ENCODE measurements at places on chromosomes 5 and 9. TPM values are rescaled to one million over a fixed set of nuclear protein-coding genes. Genes with fewer than 3 reads are reported as not detected.

The TAS2R1 gene
- total RNA-seq: not detected

The PCDHGA12 gene
- total RNA-seq: 2.1 TPM

DNA sequence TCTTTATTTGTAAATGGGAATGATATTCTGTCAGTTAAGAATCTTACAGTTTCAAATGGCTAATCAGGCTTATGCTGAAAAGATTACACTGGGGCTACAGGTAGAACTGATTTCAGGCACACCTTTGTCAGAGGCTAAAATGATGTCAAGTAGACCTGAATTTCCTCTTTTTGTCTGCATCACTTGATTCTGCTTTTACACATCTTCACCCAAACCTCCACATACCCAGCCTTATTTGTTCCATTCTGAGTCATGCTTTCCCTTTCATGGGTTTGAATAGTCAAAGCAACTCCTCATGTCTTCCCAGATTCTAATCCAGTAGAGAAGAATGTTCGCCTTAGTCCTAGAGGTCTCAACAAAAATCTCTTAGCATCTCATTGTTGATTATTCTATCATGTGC lies 156.4 kb downstream of the CWC27 start:
- H3K27ac ChIP-seq: no peak overlapping the region
- H3K36me3 ChIP-seq: peaks cover 34% of the 10 kb centered on the region
- no peaks in the 10 kb centered on the region for H3K27me3 ChIP-seq

DNA sequence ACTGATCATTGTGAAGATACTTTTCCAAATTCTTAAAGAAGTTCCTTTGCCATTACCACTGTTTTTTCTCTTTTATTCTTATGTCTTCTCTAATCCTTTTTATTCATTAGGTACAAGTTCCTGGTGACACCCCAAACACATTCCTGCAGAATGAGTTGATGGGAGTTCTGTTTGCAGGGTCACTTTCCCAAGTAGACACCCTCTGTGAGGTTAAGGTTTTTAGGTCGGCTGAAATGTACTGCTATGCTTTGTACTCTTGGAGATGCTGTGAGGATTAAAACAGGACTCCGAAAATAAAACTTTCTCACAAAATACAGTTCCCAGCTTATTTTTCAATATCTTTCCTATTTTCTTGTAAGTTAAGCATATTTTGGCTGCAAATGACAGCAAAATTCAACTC lies 143.3 kb upstream of the TLE4 start:
- DNase-seq: no peak
- no peak overlapping the region for H3K27ac ChIP-seq
- H3K4me3 ChIP-seq: no peak overlapping the region
- H3K36me3 ChIP-seq: peaks cover 2% of the 10 kb centered on the region
- no peaks in the 10 kb centered on the region for H3K4me1 ChIP-seq

GRCh38 chr5:143376911-143377813 lies 26.3 kb downstream of the NR3C1 start:
- peaks cover 26% of the 10 kb centered on the region for H3K4me1 ChIP-seq
- H3K36me3 ChIP-seq: no peaks in the 10 kb centered on the region
- peak; percentile 19 for DNase-seq

DNA sequence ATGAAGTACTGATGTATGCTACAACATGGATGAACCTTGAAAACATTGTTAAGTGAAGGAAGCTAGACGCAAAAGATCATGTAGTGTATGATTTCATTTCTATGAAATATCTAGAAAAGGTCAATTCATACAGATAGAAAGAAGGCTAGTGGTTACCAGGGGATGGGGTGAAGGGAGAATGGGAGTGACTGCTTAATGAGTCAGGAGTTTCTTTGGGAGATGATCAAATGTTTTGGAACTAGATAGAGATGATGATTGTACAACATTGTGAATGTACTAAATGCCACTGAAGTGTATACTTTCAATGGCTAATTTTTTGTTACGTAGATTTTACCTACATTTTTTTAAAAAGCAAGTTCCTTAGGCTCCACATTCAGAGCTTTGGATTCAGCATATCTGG lies 14.9 kb upstream of the DELE1 start:
- no peak for DNase-seq
- H3K27me3 ChIP-seq: peaks cover 18% of the 10 kb centered on the region
- peaks cover 9% of the 10 kb centered on the region for H3K4me1 ChIP-seq
